Stimulated activated CD8-positive, alpha-beta memory T cell treated with anti-CD3 and anti-CD28 coated beads, Interleukin-7, amount 100 ng/mL, for 24 hours (primary cell): ENCODE measurements at places on chromosomes 6 and 20.

DNA sequence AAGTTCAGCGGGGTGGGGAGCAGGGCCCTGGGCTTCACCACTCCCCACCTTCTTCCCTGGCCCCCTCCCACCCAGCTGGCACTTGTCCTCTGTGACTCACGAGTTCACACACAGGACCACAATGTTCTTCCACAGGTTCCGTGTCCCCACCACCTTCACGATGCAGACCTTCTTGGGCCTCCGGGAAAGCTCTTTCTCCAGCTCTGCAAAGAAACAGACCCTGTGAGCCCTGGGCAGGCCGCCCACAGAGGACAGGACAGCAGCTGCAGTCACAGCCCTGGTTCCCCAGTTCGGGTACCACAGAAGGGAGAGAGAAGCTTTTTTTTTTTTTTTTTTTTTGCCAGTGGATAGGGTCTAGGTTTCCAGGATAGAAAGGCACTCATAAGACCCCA, 30.9 kb downstream of the PSMG4 start:
- no peak for DNase-seq

GRCh38 chr6:12034837-12035236, 22.7 kb downstream of the HIVEP1 start:
- no peak for DNase-seq

DNA sequence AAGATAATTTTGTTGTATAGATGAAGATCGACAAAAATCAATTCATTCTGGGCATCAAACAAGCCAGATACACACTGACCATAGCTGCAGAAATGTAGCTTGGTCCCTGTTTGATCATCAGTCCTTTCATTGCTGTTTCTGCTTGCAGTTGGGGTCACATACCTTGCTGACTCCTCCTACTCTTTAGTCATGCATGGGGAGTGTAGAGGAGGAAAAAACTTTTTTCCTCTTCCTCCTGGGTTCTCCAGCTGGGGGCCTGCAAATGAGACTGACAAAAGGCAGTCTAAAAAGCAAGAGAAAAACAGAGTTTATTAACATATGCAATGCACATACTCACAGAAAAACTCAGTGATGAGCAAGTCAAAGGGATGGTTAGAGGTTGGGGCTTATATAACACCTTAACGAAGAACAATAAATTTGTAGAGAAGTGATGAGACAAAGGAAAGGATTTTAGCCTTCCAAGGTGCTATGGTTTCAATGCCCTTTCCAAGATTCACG, 105.8 kb downstream of the QRSL1 start:
- no peak for DNase-seq

GRCh38 chr6:139649128-139649527, 274.7 kb upstream of the CITED2 start:
- no peak for DNase-seq

- DNase-seq, result no peak
These were observed 20.5 kb downstream of the LAMA5 start for GRCh38 chr20:62346398-62347150.

DNA sequence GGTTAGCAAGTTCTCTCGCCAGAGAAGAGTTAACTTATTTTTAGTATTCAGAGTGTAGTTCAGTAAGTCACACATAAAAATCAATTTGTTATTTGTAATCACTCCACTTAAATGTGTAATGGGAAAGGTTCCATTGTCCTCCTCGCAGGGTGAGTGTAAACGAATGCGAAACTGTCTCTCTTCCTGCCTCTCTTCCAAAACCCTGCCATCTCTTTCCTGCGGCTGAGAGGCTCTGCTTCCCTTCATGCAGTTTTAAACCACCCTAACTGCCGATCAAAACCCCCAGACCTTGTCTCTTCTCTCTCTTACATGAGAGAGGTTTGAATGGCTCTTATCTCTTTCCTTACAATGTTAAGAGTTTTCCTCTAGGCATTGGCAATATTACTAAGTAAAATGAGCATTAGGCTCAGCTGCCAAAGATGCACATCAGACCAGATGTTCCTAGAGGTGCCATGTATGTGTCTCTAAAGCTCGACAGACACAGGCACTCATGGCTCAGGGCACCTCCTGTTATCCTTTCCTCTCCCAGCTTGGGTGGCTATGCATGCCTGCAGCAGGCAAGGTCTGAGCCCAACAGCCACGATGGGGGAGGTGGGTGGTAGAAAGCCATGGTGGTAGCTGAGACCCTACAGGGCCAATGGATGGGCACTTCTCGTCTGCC, 91.2 kb downstream of the JARID2 start:
- no peak for DNase-seq

GRCh38 chr6:107715550-107716321, 108.4 kb downstream of the SCML4 start:
- DNase-seq, result no peak

GRCh38 chr6:35470663-35471120, 2.5 kb downstream of the RPL10A start:
- DNase-seq, result no peak

DNA sequence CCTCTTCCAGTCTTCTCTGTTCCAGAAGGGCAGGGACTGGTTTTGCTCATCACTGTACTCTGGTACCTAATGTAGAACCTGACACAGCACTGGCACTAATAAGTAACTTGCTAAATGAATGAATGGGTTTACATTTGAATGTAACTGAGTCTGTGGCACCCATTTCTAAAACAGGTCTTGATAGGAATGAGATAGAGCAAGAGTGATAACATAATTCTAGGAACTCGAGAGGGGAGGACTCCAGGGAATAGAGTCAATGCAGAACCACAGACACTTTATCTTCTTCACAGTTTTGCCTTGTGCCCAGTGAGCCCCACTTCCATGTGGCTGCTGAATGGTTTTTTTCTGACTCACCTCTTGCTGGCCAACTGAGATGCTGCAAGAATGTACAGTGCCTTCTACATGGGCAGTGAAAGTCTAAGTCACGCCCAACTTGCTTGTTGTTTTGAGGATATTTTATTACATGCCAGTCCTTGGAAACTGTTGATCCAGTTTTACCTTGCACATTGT, 61.1 kb downstream of the TBC1D7 start:
- no peak for DNase-seq

GRCh38 chr6:5679691-5680090, 327.0 kb downstream of the NRN1 start:
- no peak for DNase-seq

- DNase-seq, result no peak
These were observed 495.1 kb downstream of the NKAIN2 start for GRCh38 chr6:124298730-124299129.

DNA sequence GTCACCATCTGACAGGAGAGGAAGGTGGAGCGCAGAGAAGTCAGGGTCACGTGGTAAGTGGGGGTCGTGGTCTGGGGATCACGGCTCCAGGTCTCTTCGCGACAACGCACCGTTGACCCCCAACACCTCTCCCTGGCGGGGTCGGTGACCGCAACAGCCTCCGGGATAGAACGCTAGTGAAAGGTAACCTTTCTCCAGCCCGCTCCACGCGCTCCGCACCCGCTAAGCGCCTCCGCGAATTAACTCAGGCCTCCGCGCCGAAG, 600 bp upstream of the SYNJ2 start:
- no peak for DNase-seq

GRCh38 chr20:57943950-57944349, 234.1 kb upstream of the PMEPA1 start:
- DNase-seq, result no peak

GRCh38 chr6:114421199-114421598, 78.4 kb upstream of the HS3ST5 start:
- DNase-seq, result no peak

GRCh38 chr20:16517946-16518783, 55.1 kb downstream of the KIF16B start:
- DNase-seq, result no peak

GRCh38 chr20:4242376-4242775, 227.0 kb upstream of the RNF24 start:
- DNase-seq, result no peak

DNA sequence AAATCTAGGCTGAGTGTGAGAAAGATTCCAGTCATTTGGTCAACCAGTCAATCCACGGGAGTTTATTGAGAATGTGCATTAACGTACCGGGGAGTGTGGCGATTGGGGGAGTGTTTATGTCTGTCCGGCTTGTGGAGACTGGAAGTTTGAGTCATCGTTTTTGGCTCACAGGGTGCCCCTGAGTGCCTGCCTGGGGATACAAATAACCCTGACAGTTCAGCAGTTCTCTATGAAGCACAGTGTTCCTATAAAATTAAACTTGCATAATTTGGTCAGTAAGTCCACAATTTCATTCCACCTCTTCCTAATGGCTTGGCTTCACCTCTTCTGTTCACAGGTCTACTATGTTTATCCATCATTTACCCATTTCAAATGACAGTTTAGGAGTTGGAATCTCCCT, 72.6 kb upstream of the PLEKHG1 start:
- no peak for DNase-seq

DNA sequence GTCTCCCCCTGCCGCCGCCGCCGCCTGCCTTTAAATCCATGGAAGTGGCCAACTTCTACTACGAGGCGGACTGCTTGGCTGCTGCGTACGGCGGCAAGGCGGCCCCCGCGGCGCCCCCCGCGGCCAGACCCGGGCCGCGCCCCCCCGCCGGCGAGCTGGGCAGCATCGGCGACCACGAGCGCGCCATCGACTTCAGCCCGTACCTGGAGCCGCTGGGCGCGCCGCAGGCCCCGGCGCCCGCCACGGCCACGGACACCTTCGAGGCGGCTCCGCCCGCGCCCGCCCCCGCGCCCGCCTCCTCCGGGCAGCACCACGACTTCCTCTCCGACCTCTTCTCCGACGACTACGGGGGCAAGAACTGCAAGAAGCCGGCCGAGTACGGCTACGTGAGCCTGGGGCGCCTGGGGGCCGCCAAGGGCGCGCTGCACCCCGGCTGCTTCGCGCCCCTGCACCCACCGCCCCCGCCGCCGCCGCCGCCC, 474 bp downstream of the CEBPB start:
- peak; percentile 21 for DNase-seq

- no peak for DNase-seq
These were observed 12.0 kb downstream of the UBD start for GRCh38 chr6:29547573-29547972.

- DNase-seq, result no peak
These were observed 175.4 kb downstream of the UTRN start for GRCh38 chr6:144460327-144461095.

DNA sequence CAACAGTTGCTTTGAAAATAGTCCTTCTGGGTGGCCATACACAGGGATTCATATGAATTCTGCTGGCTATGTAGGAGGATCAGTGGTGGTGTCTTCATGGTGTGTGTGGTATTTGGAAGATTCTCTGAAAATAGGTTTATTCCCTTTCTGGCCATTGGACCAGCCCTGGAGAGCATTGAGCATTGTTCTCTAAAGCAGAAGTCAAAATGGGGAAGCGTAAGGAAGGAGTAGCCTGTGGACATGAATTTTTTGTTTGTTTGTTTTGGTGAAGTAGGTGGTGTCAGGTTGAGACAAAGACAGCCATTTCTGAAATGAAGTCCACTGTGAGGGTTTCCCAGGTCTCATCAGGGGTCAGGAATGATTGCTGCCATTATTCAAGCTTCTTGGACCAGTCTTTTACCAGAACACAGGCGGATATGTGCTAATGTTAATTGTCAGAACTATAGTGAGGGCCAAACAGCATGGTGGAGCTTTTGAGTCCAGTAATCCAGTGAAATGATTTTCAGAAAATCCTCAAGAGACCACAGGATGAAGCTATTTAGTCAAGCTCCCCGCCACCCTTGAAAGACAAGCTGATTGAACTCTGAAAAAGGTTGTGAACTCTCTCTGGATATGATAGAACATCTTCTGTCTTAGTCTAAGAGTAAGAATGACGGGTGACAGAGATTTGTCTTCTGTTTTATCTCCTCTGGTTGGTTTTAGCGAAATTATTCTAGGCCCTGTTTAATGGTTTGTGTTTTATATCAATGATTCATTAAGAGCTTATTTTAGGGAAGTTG, 60.0 kb downstream of the DNAH8 start:
- DNase-seq, result no peak

GRCh38 chr6:168844821-168845609, 404.0 kb downstream of the SMOC2 start:
- no peak for DNase-seq

GRCh38 chr6:45473121-45473993, 95.6 kb upstream of the SUPT3H start:
- DNase-seq, result no peak

DNA sequence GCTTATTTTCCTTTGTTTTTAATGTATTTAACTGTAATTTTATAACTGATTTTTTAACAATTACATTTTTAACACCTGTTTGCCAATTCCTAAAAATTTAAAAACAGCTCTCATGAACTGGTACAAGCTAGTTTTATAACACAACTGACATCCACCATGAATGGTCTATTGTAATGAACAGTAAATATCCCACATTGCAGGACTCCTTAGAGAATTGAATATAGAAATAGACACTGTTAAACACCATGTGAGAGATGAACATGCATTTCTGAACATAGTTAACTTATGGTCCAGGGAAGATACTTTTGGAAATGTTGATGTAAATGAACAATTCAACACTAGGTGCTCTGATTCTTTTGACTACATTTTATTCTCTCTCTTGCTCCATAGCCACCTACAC, 195.1 kb upstream of the GMDS start:
- no peak for DNase-seq
